ENCODE measurements at places on chromosomes 7 and 10.

DNA sequence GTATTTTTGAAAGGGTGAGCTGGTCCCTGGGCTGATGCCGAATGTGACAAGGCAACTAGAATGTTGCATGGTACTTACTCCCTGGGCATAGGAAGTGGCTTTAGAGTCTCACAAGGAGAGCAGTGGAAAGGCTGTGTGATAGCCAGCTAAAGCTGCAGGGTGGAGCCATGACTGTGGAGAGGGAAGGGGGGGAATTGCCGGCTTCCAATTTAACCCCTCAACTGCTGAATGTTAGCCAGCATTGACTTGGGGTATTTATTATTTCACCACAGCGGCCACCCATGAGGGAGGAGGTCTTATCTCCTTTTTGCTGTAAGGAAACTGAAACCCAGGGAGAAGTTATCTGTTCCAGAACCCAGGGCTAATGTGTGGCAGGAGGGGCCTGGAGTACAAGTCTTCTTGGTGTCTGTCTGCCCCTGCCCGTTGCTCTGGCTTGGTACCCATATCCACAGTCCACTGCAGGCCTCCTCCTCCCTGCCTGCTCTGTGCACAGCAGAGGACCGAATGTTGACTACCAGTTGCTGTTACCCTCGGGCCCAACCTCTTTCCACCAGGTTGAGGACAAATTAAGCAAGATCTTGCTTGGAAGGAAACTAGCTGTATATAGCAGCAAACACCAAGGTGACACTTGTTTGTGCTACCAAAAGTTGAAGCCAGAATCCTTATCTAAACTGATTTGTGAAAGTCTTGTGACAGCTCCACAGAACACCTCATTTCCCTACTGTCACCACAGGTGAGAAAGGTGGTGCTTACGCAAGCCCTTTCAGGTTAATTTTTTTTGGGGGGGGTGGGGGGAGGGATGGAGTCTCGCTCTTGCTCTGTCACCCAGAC lies 37.6 kb downstream of the WBP1L start:
- no peak for DNase-seq

GRCh38 chr7:19390795-19391194 lies 245.6 kb upstream of the FERD3L start:
- DNase-seq, result no peak

DNA sequence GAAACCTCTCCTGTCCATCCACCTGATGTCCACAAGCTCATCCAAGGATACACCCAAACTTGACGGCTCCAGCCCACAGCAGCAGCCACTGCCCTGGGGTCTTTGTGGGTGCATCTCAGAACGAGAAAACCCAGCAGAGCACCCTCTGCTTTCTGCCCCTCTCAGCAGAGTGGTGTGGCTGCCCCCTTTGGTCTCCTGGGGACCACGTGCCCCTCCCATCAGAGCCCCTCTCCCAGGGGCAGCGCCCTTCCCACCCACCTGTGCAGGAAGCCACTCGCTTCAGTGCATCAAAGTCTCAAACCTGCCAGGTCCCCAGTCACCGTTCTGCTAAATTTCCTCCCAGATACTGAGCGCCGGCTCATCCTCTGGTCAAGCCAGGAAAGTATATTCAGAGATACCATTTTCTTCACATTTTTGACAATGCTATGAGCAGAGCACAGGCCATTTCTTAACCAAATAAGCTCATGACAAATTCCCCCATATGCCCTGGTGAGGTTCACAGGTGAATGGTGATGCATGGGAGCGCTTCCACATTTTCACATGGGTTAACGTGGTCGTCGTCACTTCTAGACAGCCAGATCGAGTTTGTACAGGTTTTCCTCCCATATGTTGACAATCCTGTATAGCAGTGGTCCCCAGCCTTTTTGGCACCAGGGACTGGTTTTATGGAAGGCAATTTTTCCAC lies 32.4 kb downstream of the CAMK2B start:
- DNase-seq, result no peak

GRCh38 chr7:46649876-46650275 lies 728.8 kb upstream of the IGFBP3 start:
- no peak for DNase-seq

DNA sequence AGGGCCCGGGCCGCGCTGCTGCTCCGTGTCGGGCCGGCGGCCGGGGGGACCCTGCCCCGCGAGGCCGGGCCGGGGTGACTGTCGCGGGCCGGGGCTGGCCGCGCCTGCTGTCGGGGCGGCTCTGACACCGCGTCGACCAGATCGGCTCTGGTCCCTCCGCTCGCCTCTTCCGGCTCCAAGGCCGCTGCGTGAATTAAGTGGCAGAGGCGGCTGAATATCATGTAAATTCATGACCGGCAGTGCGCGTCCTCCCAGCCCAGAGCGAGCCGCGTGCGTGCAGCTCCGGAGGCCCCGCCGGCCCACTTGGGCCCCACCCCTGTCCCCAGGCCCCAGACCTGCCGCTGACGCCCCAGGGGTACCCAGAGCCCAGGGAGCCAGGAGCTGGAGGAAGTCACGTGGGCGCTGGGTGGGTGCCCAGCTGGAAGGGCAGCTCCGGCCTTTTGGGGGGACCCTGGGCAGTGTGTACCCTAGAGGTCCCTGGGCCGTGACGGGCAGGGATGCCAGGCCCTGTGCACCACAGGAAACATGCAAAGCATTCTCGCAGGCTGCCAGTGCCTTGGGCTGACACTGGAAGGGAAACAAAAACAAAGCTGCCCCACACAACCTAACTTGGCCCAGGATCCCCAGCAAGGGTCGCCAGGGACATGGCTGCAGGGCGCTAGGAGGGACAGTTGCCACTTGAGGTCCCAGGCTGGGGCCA lies 584.0 kb upstream of the MKI67 start:
- no peak for DNase-seq

DNA sequence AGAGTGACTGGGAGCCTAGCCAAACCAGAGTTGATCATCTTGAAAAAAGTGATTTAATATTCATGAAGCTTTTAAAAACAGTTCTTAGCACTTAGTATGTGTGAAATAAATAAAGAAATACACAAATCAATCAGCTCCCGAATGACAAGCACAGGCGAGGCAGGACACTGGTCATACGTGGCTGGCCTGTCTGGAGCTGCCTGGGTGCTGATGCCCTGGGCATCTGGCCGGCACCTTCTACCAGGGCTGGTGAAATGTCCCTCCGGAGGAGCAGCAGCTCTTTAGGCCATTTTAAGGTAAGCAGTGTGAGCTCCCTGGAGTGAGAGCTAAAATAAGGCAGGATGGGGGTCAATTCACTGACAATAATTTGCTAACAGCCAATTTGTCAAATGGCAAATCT lies 23.7 kb downstream of the IL15RA start:
- no peak for DNase-seq

DNA sequence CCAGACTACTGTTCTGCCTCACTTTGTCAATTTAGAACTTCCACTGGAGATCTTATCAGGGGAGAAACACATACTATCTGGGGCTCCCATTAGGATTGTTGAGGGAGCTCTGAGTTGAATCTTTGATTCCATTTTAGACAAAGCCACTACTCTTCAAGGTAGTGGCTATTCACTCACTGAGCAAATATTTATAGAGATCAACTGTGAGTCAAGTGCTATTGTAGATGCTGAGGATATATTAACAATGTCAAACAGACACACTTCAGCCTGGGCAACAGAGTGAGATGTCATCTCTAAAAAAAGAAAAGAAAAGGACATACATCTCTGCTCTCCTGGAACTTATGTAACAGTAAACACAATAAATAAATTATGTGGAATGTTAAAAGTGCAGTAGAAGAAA lies 315.3 kb downstream of the PTEN start:
- no peak for DNase-seq

DNA sequence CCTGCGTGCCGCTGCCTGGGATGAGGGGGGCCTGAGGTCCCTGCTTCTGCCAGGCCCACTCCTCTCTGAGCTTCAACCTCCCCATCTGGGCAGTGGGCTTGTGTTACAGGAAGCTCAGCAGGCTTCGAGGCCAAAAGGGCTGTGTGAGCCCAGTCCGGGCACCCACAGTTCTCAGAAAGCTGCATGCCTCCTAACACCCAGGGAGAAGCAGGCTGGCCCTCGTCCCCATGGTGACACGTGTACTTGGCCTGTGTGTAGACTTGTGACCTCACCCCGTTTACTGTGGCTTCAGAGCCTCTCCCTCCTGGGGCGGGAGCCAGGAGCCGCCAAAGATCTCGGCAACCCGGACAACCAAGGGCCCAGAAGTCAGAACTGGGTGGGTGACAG lies 2.2 kb upstream of the GRIFIN start:
- DNase-seq, result no peak

GRCh38 chr7:95578299-95578855 lies 17.9 kb downstream of the PDK4 start:
- DNase-seq, result no peak

DNA sequence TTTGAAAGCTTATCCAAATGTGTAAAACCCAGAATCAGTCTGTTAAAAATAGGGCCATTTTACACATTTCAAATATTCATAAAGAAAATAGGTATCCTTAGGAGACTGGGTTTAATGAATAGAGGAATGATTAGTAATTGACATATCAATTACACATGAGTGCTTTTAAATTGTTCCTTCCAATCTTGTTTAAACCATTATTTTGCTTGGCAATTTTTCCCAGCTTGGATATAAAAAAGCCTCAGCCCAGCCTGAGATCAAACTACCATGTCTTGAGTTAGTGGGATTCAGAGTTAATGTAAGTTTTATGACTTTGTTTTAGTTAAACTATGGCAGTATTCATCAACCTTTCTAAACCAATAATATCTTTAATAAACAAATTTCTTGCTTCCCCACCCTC lies 28.3 kb downstream of the PARP12 start:
- DNase-seq, result no peak

DNA sequence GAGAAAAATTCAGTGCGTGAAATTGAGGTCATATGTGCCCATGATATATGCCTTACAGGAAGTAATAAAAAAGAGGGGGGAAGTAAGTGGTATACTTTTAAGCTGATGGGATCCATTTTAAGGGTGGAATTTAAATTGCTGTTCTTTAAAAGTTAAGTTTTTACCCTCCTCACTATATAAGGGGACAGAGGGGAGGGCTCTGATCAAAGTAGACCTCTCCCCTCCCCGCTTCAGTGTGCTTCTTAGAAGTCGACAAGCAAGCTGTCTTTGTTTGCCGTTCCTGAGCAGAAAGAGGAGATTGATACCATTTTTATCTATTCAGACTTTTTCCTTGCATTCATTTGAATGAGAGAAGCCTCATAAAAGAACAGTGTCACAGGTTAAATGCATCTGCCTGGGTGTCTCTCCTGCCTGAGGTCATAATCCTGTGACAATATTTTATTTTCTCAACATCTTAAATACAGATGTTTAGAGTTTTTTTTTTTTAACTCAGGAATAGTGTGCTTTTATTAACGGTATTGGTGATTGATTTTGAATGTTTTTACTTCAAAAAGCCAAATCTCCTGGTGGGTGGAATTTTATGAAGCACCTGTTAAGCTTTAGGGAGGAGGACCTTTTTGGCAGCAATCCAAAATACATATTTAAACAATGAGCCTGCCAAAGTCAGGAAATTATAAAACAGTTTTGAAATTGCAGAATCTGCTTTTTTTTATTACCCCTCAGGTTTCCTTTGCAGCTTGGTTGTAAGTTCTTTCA lies 141.7 kb downstream of the KAT6B start:
- DNase-seq, result no peak

- no peak for DNase-seq
Observed at GRCh38 chr10:25388862-25389206, 214.0 kb downstream of the GPR158 start.

GRCh38 chr7:140358412-140359051 lies 39.8 kb downstream of the SLC37A3 start:
- no peak for DNase-seq

- DNase-seq, result no peak
Observed at GRCh38 chr7:155533827-155534690, 12.3 kb downstream of the CNPY1 start.

GRCh38 chr7:144391823-144392255 lies 11.7 kb downstream of the NOBOX start:
- no peak for DNase-seq

Measured in activated naive CD4-positive, alpha-beta T cell (primary cell).